ENCODE measurements at places on chromosomes 1 and 21.

GRCh38 chr1:28577052-28577678 is 14.9 kb upstream of the RAB42 start:
- DNase-seq = peak; percentile 47

DNA sequence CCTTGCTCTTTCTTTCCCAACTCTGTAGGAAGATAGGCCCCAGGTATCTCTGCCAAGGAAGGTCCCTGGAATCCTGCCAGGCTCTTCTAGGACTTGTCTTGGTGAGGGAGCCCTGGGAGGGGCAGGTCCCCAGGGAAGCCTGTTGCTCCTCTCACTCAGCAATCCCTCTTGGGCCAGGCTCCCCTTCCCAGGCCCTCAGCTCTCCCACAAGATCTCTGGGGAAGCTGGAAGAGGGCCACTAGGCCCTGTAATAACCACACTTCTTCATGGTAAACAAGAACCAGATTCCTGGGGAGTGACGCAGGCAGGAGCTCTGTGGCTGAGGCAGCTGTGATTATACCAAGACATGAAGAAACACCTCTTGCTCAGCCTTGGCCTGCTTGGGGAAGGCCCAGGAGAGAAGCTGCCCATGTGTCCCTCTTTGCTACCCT is 9.9 kb upstream of the MAPKAPK2 start:
- DNase-seq = no peak

DNA sequence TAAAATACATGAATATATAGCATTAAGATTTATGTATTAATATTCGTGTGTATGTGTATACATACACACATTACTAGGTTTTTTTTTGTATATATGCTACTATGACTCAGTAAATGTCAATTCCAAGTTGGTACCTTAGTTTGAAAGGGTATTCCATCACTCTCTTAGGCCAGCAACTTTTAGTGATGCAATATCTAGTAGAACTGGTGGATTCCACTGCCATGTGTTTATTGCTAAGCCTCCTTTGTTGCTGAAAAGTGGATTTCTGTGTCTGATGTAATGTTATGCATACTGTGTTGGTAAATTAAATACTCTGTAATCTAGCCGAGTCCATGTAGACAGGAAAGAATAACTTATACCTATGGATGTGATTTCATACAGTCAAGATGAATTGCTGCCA is 16.9 kb upstream of the COL11A1 start:
- no peak for DNase-seq

GRCh38 chr1:62117018-62117750 is 77.5 kb upstream of the L1TD1 start:
- DNase-seq = no peak

DNA sequence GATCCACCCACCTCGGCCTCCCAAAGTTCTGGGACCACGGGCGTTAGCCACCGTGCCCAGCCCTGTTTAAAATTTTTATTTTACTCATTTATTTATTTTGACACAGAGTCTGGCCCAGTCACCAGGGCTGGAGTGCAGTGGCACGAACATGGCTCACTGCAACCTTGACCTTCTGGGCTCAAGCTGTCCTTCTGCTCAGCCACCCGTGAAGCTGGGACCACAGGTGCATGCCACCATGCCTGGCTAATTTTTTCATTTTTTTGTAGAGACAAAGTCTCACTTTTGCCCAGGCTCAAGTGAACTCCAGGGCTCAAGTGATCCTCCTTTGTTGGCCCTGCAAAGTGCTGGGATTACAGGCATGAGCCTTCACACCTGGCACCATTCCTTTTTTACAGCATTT is 27.5 kb upstream of the DNAJC6 start:
- DNase-seq = no peak

GRCh38 chr1:225451840-225452515 is 24.1 kb upstream of the LBR start:
- DNase-seq = no peak

DNA sequence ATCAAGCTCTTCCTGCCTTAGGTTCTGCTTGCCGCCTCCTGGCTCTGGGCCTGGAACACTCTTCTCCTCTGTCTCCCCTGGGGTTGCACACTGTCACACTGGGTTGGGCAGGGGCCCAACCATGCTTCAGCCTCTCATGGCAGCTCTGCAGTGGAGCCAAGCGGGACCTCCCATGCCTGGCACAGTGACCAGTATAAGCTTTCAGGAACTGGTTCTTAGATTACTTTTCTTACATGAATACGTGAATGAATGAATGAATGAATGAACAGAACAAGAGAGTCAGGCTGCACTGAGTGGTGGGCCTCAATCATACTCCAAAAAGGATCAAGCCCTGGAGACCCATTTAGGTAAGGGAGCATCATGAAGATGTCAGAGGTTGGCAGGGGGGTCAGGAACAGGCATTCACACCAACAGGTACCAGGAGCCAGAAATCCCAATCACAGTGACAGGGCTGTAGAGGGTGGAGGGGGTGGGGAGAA is 30.8 kb upstream of the TMEM125 start:
- DNase-seq = no peak

DNA sequence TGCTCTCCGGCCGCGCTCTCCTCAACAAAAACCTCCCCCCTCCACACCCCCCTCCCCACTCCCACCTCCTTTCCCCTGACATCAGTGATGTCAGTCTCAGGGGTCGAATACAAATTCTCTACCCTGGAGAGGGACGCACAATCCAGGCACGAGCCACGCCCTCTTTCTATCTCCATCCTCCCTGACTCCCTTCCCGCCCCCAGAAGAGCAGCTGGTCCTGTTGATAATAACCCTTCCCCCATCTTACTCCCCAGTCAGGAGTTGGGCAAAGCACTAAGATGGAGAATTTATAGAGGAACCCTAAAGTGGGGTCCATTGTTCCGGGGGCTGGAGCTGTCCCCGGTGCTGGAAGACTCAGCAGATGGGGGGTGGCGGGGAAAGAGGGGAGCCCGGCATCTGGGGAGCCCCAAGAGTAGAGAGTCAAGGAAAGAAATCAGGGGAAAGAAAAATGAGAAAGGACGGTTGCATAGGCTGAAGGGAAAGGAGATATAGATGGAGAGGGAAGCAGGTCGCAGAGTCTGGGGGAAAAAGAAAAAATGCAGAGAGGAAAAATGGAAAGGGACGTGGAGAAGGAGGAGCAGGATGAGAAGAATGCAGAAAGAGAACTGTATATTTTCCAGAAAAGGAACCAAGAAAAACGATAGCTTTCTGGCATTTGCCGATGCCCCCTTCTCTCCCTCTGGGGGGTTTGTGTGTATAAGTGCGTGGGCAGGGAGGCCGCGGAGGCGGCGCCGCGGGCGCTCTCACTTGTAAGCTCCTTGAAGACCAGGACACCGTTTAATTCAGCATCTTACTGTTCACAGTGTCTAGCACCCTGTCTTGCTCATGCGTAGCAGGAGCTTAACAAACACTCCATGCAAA is at the start of gene CELF3:
TSS of gene CELF3 (minus strand) at position 33 of the 861 bp plus-strand sequence. CDS start 783 bp downstream, outside the sequence.
- no peak for DNase-seq

GRCh38 chr1:185420588-185421081 is 103.6 kb upstream of the IVNS1ABP start:
- no peak for DNase-seq

- DNase-seq = no peak
These were observed 28.2 kb upstream of the RABGAP1L start for GRCh38 chr1:174131032-174131638.

- no peak for DNase-seq
These were observed 6.8 kb downstream of the HIPK1 start for GRCh38 chr1:113935970-113936369.

DNA sequence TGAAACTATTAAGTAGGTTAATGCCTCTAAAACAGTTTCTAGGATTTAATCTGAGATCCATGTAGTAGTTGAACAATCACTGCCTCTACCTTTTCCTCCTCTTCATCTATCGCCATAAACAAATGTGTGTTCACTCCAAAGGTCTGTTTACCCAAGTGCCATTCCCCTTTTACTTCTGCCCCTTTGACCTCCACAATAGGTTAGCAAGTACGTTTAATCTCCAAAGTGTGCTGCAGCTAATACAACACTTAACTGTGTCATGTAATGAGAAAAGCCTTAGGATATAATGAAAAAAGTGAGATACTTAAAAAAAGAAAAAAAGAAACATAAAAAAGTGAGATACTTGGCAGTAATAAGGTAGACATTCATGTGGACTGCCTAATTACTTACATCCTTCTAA is 28.2 kb downstream of the GPBP1L1 start:
- DNase-seq = no peak

GRCh38 chr1:1599030-1599934 is 653 bp downstream of the FNDC10 start:
- peak; percentile 51 for DNase-seq

DNA sequence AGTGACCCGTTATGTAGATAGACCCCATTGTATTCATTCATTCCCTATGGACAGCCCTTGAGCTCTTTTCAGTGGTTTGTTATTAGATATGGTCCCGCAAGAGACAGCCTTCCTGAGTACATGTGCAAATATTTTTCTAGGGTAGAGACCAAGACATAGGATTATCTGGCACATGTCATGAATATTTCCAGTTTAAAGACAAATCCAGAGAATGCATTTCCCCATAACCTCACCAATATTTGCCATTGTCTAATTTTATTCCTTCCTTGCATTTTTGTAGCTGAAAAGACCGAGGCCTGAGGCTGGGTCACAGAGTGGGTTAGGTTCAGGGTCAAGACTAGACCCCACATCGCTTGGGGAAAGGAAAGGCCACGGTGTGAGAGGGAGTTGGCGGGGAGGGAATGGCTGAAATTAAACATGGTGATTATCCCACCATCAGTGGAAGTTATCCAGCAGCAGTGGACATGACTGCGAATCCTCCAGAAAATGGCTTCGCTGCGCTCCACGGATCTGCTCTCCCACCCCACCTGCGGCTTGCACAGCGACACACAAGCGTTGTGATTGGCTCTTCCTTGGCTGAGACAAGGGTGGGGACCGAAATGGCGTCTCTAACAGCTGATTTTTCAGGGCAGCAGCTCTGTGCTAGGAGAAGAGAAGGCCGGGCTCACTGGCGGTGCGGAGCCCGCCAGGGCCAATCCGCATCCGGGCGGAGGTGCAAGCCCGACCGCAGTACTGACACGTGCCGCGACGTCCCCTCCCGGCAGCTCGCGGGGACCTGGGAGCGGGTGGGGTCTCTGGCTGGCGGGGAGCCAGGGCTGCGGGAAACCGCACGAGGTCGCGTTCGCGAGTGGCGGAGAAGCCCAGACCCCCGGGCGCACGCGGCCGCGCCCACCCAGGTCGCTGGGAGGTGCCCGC is 16.1 kb upstream of the STMN1 start:
- peak; percentile 39 for DNase-seq

DNA sequence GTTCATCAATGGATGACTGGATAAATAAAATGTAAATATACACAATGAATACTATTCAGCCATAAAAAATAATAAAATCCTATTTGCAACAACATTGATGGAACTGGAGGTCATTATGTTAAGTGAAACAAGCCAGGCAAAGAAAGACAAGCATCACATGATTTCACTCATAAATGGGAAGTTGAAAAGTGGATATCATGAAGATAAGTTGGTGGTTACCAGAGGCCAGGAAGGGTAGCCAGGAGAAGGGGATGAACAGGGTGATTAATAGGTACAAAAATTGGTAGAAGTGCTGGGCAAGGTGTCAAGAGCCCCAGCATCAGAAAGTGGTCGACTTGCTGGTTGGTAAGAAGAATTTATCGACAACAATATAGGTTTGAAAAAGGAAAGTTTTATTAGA is 1.3 kb upstream of the PARK7 start:
- no peak for DNase-seq

- DNase-seq = no peak
These were observed 244.7 kb upstream of the IRF2BP2 start for GRCh38 chr1:234854645-234855039.

GRCh38 chr21:41643246-41643966 is 123.4 kb downstream of the RIPK4 start:
- no peak for DNase-seq

DNA sequence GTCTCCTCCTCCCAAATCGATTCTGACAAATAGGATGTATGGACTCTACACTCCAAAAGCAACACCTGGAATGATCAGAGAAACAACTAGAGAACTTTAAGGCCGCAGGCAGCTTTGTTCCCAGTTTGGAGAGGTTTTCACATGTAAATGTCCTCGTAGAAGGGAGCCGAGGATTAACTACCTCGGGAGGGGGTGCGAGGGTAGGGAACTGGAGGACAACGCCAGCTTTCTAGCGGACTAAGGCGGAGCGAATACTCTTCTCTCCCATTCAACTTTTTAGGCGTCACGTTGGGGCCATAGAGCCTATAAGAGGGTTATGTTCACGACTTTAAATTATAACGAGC is 1.2 kb downstream of the SCAF4 start:
- peak; percentile 9 for DNase-seq

- no peak for DNase-seq
These were observed 7.6 kb upstream of the EIF4G3 start for GRCh38 chr1:21184276-21184675.

DNA sequence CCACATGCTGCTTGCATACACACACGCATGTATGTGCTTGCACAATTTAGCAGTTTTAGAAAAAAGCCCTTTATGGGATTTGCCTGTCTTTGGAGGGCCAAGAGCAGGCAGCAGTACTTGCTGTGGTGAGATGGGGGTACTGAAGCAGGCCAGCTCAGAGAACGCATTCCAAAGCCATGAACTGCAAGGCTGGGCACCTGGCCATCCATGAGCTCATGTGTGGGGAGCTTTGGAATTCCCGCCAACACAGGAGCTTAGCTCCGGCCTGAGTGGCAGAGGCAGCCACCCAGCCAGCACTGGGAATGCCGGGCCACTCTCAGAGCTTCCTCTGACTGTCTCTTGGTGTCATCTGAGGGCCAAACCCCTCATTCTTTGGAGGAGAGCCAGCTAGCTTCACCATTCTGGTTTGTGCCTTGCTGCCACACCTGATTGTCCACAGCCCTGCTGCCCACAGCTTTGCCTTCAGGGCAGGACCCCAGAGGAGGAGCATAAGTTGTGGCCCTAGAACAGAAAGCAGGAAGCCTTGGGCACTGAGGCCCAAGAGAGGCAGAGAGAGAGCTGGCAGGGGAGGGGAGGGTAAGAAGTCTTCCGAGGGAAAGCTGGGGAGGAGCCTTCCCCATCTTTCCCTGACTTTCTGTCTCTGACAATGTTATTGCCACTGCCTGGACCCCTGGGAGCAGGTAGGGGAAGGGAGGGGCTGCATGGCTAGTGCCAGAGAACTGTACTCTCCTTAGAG is 92.1 kb upstream of the POU3F1 start:
- DNase-seq = no peak

- DNase-seq = no peak
These were observed 97.7 kb upstream of the IRF2BP2 start for GRCh38 chr1:234707641-234708040.

- DNase-seq = no peak
These were observed 56.4 kb downstream of the AHCTF1 start for GRCh38 chr1:246875041-246876026.

DNA sequence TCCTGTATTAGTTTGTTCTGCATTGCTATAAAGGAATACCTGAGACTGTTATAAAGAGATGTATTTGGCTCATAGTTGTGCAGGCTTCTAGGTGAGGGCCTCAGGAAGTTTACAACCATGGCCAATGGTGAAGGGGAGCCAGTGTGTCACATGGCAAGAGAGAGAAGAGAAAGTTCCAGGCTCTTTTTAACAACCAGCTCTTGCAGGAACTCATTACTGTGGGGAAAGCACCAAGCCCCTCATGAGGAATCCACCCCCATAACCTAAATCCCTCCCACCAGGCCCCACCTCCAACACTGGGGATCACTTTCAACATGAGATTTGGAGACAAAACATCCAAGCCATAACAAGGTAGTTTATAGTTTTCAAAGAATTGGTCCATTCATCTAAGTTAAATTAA is 5.0 kb upstream of the MEAF6 start:
- DNase-seq = no peak

- DNase-seq = no peak
These were observed 35.4 kb downstream of the TCP10L start for GRCh38 chr21:32549886-32550285.

GRCh38 chr1:222557148-222557547 is 9.2 kb upstream of the HHIPL2 start:
- DNase-seq = no peak
